ENCODE measurements at places on chromosomes 7 and 10.

- DNase-seq, result no peak
Measured at GRCh38 chr7:140260352-140261104, 83.7 kb upstream of the KDM7A start.

- DNase-seq, result no peak
Measured at GRCh38 chr10:2963889-2964631, 103.3 kb upstream of the PFKP start.

GRCh38 chr10:124092860-124093773, at the start of gene CHST15:
TSS of gene CHST15 (minus strand) at chr10:124093598. CDS start at chr10:124046212, 47,386 bp downstream.
- DNase-seq, result no peak

- no peak for DNase-seq
Measured at GRCh38 chr7:45594745-45595535, 20.8 kb downstream of the ADCY1 start.

- DNase-seq, result no peak
Measured at GRCh38 chr7:115217373-115217772, 295.5 kb downstream of the MDFIC start.

Data from AG09309 (cell line).